HS-5 (cell line): ENCODE measurements at places on chromosomes 12 and 14.

DNA sequence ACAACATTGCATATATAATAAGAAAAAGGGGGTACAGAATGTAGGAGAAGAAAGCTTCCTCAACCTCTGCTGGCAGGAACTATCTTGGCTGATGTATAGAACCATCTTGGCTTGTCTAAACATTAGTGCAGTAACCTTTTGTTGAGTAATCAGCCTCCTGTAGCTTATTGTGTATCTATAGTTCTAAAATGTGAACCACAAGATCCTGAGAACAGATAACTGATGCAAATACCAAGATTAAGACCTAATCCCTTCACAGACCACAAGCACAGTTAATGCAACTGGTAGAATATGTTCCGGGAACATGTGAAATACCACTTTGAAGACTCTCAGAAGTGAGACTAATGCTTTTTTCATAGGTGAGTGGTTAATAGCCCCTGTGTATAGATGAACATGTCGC lies 50.7 kb upstream of the KCNC2 start:
- no peak for DNase-seq

GRCh38 chr12:3137268-3137781 lies 60.1 kb downstream of the TSPAN9 start:
- no peak for DNase-seq

DNA sequence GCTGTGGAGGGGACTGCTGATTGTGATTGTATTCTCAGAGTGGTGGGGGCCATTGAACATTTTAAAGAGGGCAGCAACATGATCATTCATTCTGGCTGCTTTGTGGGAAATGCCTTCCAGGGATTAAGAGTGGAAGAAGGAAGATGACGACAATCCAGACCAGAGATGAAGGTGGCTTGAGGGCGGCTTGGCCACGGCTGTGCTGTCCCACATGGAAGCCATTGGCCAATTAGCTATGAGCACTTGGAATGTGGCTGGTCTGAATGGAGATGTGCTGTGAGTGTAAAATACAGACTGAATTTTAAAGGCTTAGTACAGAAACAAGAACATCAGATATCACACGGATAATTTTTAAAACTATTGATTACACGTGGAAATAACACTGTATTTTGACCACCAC lies 19.2 kb upstream of the SLC10A1 start:
- no peak for DNase-seq

DNA sequence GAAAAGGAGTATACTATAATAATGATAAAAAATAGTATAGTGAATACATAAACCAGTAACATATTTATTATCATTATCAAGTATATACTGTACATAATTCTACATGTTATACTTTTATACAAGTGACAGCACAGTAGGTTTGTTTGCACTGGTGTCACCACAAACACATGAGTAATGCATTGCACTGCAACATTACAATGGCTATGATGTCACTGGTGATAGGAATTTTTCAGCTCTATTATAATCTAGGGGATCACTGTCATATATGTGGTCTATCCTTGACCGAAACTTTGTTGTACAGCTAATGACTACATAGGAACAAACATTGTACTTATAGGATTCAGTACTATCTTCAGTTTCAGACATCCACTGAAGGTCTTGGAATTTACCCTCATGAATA lies 165.8 kb upstream of the SYT1 start:
- DNase-seq, result peak; percentile 23

GRCh38 chr12:114440270-114441038 lies 34.5 kb upstream of the TBX5 start:
- no peak for DNase-seq

DNA sequence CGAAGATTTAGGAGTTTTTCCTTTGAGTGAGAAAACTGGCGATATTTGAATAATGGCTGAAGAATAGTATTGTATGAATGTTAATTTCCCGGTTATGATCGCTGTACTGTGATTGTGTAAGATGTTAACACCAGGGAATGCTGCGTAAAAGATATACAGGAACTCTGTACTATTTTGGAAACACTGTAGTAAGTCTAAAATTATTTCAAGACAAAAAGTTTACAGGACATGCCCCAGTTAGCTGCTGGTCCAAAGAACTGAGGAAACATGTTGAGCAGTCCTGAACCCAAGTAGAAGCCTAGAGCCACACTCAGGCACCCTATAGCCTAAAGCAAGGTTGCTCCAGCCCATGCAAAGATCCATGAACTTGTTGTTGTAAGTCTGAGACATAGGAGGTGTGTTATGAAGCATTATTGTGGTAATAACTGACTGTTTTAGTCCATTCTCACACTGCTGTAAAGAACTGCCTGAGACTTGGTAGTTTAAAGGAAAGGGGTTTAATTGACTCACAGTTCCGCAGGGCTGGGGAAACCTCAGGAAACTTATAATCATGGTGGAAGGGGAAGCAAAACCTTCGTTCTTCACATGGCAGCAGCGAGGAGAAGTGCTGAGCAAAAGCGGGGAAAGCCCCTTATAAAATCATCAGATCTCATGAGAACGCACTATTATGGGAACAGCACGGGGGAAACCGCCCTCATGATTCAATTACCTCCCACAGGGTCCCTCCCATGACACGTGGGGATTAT lies 99.8 kb upstream of the RESF1 start:
- no peak for DNase-seq

DNA sequence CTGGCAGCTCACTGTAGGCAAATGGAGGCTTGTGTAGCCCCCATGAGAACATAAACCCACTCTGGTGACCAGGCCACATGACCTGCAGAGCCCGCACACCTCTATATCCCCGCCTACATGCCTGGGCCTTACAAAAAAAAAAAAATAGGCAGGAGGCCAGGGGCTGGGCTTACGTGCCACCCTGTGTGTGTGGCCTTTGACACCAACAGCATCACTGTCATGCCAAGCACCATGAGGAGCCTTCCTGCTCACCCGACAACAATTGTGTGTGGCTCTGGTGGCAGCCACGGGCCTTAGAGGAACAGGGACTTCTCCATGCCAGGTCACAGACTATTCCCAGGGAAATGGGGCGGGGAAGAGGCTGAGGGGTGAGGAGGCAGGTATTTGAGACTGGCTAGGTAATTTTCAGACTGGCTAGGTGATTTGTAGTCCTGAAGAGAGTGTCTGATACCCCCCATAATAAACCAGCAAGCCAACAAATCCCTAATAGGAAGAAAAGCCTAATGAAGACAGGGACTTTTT lies 140.0 kb downstream of the DPF3 start:
- DNase-seq, result no peak

DNA sequence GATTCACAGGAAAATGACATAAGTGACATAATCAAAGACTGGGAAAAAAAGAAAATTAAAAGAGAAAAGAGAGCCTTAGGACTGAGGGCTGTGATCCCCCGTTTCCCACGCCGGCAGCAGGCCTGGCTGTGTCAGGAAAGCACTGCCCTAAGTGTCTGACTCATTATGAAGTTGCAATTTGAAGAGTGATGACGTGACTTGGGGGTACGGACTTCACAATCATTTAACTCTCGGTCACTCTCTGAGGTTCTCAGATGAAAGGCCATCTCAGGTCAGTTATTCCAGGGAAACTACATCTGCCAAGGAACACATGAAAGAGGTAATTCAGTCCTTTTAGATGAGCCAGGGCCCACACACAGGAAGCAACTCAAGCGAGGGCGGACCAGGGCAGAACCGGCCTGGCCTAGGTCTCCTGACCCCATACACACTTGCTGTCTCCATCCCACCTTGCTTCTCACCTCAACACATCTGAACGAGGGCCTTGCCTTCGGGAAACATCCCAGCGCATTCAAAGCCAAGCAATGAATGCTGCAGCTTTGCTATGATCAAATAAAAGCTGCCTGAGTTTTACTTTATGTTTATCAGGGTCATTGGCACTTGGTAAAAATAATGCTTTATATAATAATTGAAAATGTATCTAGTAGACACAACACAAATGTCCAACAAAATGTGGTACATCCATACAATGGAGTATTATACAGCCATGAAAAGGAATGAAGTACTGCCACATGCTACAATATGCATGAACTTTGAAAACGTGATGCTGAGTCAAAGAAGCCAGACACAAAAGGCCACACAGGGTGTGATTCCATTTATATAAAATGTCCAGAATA lies 2.7 kb downstream of the SSH1 start:
- peak; percentile 97 for DNase-seq

DNA sequence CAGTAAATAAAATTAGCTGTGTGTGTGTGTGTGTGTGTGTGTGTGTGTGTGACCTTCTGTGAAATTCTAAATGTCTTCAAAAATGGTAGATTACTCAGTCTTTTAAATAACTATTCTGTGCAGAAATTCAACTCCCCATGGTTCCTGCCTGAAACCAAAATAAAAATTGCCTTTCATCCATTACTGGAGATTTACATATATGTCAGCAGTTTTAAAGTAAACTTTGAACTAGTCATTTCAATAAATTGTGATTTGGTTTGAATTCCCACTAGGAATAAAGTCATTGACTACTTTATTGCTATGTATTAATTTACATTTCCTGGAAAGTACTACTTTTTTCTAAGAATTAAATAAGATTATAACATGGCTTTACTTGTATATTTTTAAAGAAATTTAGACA lies 5.3 kb downstream of the ELK3 start:
- no peak for DNase-seq

DNA sequence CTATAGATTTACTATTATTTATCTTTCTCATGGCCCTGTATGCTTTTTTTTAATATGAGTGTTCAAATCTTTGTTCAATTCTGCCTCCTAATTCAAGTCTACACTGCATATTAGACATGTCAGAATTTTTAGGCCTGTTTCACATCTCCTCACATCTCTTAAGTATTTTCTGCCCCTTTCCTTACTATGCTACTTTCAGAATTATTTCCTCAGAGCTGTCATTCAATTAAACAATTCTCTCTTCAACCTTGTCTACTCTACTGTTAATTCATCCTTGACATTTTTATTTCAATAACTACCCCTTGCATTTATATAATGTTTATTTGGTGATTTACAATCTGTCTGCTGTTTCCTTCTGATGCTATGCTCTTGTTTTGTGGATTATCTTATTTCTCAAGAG lies 91.1 kb downstream of the CAPZA3 start:
- DNase-seq, result no peak

DNA sequence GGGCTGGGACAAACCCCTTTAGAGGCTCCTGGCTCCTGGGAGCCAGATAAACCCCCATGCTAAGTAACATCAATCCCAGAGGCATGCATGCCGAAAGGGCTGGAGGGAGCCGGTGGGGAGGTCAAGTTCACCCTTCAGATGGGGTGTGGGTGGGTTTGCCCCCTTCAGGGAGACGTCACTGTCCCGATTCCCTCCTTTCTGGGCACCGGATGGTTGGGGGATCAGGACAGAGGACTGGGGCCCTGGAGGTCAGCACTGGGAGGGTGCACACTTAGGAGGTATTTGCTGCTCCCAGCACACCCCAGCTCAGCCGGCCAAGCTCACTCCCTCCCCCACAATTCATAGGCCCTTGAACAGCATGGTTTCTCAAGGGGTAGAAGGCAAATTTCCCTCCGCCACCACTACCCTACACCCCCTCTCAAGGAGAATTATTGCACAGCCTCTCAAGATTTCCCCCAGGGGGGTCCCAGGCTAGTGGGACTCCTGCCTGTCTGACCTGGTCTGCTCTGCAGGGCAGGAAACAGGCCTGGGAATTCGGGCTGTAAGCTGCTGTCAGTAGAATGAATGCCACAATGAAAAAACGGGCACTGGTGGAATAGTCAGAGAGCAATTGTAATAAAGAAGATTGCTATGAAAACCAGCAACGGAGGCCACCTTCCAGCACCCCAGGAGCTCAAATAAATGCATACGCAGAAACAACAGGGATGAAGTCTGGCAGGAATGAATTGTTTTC lies 63.5 kb downstream of the GALNT16 start:
- no peak for DNase-seq

DNA sequence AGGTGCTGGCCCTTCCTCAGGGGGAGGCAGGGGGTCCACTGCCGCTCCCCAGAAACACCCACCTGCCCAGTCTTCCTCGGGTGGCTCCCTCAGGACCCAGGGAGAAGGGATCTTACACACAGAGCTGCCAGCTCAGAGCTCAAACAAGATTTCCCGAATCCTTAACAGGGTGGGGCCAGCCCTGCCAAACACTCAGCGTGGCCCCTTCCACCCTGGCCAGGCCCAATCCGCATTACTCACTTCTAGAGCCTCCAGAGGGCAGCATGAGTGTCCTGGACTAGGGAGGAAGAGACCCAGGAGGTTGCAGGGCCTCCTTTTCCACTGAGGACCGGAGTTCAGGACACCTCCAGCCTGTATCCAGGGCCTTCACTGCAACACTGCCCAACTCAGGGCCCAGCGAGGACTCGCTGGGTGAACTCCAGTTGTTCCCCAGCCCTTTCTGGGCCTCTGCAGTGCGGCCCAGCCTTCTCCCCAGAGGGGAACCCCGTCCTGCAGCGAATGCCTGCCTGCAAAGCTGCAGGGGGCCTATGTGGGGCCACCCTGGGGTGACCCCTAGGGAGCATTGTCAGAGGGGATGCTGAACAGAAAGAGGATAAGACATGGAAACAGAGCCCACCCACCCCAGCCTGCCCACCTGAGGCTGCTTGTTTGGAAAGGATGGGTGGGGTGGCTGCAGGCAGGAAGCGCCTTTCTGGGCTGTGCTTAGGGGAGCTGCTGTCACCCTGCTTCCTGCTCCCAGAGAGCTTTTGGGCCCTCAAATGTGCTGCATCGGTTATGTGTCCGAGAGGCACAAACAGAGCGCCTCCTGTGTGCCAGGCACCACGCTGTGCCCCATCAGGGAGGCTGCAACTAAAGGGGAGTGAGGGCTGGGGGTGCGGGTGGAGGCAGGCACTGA lies 43.8 kb downstream of the CCNK start:
- DNase-seq, result no peak

- DNase-seq, result peak; percentile 85
These were observed 3.6 kb downstream of the ISCU start for GRCh38 chr12:108565976-108566375.

DNA sequence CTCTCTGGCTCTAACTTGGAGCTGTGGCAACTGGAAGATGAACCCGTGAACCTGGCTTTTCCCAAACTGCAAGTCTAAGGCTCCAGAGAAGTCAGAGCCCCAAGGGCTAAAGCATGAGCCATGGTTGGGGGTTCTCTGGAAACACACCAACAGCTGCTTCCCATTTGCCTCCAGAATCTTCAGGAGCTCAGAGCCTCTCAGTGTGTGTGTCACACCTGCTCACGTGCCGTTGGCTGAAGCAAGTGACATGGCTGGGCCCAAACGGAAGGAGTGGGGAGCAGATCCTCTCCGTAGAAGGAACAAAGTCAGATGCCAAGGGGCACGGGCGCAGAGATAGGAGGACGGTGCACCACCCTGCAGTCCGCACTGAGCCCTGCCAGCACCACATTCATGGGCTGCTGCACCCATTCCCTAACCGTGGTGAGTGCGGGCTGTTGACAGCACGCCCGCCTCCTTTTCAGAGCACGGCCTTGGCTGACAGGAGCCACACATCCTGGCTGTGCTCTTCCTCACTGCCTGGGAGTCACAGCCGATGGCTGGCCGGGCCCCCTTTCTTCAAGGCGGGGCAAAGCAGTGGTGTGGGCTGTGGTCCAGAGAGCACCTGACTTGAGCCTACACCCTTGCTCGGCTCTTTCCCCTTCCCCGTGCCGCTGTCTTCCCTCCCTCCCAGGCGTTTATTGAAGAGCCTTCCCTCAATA lies 16.6 kb upstream of the TRAF3 start:
- DNase-seq, result no peak

GRCh38 chr12:117986705-117987469 lies 18.1 kb upstream of the KSR2 start:
- peak; percentile 85 for DNase-seq
